ENCODE measurements at places on chromosomes 12 and 14.

GRCh38 chr14:69043596-69044260 is 64.6 kb upstream of the ACTN1 start:
- no peak for DNase-seq

DNA sequence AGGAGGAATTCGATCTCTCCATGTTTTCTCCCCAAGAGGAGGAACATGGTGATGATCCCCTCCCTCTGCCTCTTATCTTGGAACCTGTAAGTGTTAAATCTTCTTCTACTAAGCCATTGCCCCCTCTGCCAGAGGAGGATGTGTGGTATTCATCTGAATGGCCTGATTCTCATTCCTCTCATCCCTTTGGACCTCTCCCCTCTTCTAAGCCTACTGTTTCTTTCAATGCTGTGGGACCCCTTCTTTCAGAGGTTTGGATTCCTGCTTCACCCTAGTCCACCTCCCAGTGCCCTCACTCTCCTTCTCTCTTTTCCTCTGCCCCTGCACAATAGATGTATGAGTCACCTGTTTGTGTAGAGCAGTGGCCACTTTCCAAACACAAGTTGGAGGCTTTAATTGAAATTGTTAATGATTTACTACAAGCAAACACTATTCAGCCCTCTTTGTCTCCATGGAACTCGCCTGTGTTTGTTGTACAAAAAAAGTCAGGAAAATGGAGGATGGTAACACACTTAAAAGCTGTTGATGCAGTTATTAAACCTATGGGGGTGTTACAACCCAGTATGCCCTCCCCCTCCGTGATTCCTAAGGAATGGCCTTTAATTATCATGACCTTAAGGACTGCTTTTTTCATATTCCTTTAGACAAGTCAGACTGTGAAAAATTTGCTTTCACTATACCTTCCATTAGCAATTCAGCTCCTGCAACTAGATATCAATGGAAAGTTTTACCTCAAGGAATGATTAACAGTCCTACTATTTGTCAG is 192.1 kb upstream of the ALG10B start:
- DNase-seq, result no peak

- DNase-seq, result no peak
Observed at GRCh38 chr14:95125221-95125620, 32.1 kb downstream of the DICER1 start.

DNA sequence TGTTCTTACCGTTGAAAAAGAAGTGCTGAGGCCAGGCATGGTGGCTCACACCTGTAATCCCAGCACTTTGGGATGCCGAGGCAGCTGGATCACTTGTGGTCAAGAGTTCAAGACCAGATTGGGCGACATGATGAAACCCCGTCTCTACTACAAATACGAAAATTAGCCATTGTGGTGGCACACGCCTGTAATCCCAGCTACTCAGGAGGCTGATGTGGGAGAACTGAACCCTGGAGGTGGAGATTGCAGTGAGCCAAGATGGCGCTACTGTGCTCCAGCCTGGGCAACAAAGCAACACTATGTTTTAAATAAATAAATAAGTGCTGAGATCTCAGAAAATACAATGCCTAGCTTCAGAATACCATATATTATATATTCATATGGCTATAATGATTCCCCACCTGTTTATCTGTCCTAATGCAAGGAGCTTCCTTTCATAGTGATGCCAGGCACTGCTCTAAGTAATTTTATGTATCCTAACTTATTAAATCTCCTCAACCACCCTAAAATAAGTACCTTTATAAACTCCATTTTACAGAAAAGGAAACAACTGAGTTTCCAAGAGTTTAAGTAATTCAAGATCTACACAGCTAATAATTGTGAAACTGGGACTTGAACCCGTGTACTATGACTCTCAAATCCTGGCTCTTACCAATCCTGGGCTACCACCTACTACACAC is 7.3 kb downstream of the PHLDA1 start:
- no peak for DNase-seq

GRCh38 chr12:32116897-32117296 is 10.2 kb downstream of the BICD1 start:
- no peak for DNase-seq

DNA sequence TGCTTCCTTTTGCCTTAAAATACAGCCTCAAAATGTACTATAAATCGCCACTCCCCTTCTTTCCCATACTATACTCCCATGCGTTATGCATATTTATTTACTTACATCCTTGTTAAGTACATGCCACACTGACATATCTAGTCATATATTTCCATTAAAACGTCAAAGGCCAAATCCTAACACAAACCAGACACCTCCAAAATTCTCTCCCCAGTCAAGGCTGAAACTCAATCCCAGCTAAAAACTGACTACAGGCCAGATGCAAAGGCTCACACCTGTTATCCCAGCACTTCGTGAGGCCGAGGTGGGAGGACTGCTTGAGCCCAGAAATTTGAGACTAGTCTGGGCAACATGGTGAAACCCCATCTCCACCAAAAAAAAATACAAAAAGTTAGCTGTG is 5.7 kb upstream of the CAND1 start:
- no peak for DNase-seq

GRCh38 chr14:73173092-73173735 is 36.9 kb downstream of the PSEN1 start:
- no peak for DNase-seq

DNA sequence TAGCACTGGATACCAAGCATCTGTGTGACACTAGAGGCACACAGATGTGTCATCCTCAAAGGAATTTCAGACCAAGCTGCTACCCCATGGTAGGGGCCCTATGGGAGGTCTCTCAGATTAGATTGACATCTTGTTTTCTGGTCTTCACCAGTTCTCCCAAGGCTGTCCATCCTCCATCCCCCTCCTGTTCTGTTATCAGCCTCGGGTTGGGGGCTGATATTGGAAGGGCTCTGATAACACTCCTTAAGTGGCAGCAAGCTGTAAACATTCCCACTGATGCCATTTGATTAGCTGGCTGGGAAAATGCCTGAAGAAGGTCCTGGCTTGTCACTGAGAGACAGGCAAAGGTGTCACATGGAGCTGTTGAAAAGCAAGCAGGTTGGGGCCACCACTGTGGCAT is 185.9 kb upstream of the RBM19 start:
- DNase-seq, result no peak

- DNase-seq, result no peak
Observed at GRCh38 chr12:58537278-58537677, 383.0 kb downstream of the LRIG3 start.

DNA sequence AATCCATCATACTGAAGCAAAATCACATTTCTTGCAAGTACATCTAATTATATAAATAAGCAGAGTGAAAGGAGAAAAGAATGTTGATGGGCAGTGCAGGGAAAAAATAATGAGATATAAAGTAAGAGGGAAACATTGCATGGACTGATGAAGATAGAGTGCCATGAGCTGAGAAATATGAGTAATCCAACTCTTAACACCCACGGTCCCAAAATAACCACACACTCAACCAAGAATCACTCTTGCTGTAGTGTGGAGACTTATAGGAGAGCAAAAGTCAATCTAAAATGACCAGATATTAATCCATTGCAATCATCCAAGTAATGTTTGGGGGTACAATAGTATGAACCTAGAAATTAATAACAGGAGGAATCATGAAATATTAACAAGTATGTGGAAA is 40.2 kb downstream of the MYF5 start:
- no peak for DNase-seq

DNA sequence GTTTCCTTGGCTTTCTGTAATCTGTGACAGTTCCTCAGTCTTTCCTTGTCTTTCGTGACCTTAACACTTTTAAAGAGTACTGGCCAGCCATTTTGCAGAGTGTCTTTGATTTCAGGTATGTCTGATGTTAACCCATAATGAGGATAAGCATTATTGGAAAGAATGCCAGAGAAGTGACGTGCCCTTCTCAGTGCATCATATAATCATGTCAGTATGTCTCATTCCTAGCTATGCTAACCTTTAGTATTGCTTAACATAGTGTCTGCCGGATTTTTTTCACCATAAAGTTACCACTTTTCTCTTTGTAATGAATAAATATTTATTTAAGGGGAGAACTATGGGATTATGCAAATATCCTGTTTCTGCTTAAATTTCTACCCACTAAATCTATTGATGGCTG is 28.5 kb downstream of the RERG start:
- no peak for DNase-seq

- DNase-seq, result no peak
Observed at GRCh38 chr14:64209444-64210131, 84.6 kb downstream of the ESR2 start.

DNA sequence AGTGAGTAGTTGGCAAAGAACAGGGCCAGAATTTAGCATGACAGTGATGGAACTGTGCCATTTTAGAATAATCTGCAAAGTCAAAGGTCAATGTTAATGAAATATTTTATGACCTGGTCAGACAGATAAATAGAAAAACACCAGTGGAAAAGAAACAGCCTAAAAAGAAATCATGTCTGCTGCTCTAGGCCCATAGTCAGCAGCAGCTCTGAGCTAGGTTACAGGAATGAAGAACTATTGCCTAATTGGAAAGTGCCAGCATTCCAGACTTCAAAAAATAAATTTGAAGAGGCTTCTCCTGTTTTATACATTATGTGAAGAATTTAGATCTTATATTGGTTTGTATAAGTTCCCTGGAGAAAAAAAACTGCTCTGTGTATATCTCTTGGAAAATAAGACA is 9.8 kb downstream of the NPC2 start:
- DNase-seq, result no peak

DNA sequence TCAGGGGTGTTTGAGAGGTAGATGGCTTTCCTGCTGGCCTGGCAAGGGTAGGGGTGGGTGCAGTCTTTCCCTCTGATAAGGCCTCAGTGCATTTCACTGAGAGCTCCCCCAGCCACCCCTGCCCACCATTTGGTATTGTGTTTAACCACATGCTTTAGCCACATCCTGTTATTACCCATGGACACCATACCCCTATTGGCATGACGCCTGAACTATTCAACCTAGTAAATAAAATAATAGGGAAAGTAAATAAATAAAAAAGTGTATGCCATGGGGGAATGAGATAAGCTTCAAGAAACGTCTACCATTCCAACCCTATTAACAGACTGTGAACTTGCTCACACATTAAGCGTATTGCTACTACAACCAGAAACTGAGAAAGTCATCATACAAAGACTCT is 7.6 kb upstream of the LGR5 start:
- DNase-seq, result no peak

- no peak for DNase-seq
Observed at GRCh38 chr12:92434607-92435025, 268.2 kb upstream of the PLEKHG7 start.

- peak; percentile 77 for DNase-seq
Observed at GRCh38 chr12:401235-402028, at the start of gene CCDC77. Gene CCDC77, plus strand, starts transcription at chr12:401644. Its CDS starts 7,740 bp downstream, at chr12:409384.

GRCh38 chr12:68239309-68239982 is 13.8 kb upstream of the IL26 start:
- DNase-seq, result no peak

- no peak for DNase-seq
Observed at GRCh38 chr12:72540811-72541210, 268.6 kb downstream of the TRHDE start.

DNA sequence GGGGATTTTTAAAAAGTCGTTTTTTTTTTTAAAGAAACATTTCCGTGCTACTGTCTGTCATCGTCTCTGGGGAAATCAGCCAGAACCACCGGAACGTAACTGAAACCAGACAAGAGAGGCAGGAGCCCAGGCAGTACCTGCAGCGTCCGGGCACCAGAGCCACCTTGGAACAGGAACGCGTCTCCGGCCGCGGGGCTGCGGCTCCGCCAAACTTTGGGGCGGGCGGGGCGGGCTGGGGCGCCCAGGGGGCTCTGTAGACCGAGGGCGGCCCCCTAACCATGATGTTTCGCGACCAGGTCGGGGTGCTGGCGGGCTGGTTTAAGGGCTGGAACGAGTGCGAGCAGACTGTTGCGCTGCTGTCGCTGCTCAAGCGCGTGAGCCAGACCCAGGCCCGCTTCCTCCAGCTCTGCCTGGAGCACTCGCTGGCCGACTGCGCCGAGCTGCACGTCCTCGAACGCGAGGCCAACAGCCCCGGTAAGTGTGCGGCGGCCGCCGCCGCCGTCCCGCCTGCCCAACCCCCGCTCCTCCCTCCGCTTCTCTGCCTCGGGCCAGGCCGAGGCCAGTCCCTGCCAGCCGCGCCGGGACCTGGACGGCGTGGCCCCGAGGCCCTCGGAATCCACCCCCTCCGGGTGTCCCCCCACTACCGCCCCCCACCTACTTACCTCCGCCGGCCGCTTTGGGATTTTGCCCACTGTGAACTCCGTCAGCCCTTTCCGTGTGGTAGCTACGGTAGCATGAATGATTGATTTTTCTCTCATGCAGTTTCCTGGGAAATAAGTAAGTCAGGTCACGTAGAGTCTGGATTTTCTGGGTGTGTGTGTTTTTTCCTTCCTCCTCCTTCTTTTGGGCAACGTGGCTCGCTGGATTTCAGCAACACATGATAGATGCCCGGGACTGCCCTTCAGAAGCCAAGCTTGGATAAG is 972 bp downstream of the SAMD4A start:
- DNase-seq, result no peak

- no peak for DNase-seq
Observed at GRCh38 chr14:24176599-24176998, 4.7 kb downstream of the REC8 start.

- no peak for DNase-seq
Observed at GRCh38 chr14:77902811-77903210, 102.9 kb downstream of the ADCK1 start.

DNA sequence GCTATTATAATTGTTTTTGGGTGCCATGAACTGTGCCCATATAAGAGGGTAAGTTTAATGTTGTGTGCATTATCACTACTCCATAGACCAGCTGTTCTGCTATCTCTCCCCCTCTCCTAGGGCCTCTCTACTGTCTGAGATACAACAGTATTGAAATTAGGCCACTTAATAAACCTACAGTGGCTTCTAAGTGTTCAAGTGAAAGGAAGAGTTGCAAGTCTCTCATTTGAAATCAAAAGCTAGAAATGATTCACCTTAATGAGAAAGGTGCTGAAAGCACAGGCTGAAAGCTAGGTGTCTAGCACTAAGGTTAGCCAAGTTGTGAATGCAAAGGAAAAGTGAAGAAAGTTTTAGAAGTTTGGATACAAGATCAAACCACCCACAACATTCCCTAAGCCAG is 168.0 kb downstream of the SLC16A7 start:
- DNase-seq, result no peak

DNA sequence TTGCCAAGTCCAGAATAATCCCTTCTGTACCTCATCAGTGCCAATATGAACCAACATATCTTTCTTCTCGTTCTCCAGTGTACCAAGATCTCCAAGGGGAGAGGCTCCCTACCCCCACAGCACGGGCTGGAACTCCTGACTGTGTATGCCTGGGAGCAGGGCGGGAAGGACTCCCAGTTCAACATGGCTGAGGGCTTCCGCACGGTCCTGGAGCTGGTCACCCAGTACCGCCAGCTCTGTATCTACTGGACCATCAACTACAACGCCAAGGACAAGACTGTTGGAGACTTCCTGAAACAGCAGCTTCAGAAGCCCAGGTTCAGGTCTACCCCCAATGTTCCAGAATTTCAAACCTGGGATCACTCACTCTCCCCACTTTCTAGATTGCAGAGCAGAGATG is 10.5 kb upstream of the OAS2 start:
- no peak for DNase-seq

- no peak for DNase-seq
Observed at GRCh38 chr14:95370076-95370475, 50.4 kb upstream of the CLMN start.
